Immature natural killer cell (primary cell): ENCODE measurements at places on chromosomes 1 and 21.

DNA sequence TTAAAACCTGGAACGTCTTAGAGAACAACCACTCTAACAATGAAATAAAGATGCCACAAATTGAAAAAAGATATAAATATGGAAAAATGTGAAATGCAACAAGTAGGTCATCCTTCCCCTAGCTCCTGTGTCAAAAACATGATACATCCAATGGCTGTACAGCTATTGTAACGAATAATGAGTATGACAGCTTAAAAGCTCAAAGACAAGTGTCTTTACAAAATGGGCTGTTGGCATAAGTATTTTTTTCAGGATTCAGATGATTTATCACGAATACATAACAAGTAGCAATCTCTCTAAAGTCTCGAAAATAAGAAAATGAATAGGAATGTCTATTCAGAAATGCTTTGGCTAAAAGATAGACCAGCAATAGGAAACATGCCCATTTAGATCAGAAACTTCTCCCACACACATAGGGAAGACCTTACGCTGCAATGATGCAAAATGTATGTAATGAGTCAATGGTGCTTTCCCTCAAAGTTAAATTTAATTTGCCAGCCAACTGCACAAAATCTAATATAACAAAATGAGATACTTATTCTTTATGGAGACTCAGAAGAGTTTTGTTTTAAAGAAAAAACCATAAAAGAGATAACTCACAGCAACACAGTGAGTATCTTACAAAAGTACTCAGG is 8.3 kb downstream of the TGFBR3 start:
- no peak for DNase-seq

GRCh38 chr1:244021427-244021826 is 29.7 kb upstream of the ZBTB18 start:
- DNase-seq, result no peak

DNA sequence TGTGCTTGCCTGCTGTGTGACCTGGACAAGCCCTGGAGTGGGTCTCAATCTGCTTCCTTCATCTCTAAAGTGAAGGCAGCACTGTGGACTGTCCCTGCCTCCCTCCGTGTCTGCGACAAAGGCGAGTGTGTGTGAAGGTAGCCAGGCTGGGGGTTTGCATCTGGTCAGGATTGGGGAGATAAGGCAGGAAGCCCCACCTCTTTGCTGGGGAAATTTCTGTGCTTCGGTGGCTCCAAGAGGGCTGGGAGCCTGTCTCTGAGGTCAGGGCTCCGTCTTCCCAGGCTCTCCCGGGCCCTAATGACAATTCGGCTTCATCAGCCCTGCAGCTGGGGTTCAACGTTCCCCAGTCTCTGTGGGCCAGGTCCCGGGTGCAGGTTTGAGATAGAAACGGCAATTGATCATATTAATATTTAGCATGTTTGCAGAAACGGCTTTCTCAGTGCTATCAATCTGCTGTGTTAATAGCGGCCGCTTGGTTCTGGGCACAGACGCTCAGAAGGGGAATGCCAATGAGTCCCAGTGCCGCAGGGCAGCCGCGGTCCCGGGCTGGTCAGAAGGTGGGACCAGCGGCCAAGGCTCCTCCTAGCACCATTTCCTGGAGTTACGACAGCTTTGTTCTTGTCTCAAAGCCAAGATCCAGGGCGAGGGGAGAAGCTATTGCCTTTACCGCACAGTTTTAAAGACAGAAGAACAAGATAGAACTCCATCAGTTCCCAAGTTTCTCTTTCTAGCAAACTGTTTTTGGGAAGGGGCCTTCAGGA is 105.7 kb downstream of the PRDM16 start:
- DNase-seq, result no peak

DNA sequence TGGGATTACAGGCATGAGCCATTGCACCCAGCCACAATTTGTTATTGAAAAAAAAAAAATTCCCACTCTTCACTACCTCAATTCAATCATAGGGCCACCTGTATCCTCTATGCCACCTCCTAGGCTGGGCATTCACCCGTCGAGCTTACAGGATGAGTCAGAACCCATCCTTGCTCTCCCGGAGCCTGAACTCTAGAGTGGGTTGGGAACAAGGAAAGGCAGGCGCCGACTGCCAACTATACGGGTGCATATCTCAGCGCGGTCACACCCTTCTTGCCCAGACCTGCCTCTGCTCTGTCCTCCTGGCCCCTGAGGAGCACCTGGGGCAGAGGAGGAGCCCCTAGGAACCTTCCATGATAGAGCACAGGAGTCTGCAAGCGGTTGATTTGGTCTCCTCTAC is 21.4 kb upstream of the LBR start:
- no peak for DNase-seq

DNA sequence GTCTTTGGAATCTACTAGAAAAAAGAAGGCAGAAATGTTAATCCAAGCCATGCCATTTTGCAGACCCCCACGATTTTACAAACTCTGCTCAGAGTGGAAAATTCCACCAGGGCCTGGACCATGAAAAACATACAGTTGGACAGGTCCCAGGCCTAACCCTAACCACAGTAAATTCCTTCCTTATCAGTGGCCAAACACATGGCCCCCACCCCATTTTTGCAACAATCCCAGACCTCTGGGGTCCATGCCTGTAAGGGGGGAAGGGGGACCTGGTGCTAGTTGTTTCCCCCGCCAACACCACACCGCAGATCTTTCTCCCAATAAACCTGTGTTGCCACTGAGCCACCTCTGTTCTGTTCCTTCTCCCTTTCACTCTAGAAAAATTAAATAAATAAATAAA is 1352.7 kb downstream of the AMY1C start:
- no peak for DNase-seq

DNA sequence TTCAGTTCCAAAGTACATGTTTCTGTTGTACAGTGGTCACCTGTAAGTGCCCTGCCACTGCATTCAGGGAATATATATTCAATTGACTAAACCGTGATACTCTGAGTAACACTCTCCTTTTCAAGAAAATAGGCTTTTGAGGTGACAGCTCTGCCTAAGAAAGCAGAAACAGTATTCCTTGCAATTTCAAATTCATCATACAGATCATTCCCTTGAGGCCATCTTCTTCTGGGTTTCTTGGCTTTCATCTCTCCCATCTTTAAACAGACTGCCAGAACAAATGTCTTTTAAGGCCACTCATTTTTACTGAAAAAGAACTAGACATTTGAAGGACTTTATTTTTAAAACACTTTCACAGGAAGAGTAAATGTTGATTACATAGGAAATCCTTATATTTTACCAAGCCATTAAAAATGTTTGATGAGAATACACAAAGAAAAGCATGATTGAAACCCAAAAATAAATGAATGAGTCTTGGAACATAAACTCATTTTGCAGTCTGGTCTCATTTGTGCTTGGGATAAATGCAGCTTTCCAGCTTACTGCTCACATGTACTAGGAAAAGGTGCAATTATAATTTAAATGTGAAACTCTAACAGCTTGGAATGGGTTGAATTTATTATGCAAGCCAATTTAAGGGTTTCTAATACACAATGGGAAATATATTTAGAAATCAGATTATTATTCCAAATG is 34.7 kb downstream of the PLPPR5 start:
- no peak for DNase-seq

DNA sequence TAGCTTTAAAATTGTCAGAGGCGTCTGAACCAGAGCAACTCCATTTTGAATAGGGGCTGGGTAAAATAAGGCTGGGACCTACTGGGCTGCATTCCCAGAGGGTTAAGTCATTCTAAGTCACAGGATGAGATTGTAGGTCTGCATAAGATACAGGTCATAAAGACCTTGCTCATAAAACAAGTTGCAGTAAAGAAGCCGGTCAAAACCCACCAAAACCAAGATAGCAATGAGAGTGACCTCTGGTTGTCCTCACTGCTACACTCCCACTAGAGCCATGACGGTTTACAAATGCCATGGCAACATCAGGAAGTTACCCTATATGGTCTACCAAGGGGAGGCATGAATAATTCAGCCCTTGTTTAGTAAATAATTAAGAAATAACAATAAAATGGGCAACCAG is 143.6 kb downstream of the GABPA start:
- DNase-seq, result no peak

GRCh38 chr1:32939655-32940371 is 24.8 kb downstream of the RNF19B start:
- no peak for DNase-seq

GRCh38 chr1:206986885-206987284 is 16.6 kb upstream of the FCAMR start:
- no peak for DNase-seq

- DNase-seq, result no peak
Observed at GRCh38 chr1:246051909-246052518, 455.1 kb downstream of the SMYD3 start.

- DNase-seq, result no peak
Observed at GRCh38 chr1:35178874-35179380, 14.0 kb downstream of the SFPQ start.

- no peak for DNase-seq
Observed at GRCh38 chr1:220894924-220895256, 15.6 kb downstream of the HLX start.

DNA sequence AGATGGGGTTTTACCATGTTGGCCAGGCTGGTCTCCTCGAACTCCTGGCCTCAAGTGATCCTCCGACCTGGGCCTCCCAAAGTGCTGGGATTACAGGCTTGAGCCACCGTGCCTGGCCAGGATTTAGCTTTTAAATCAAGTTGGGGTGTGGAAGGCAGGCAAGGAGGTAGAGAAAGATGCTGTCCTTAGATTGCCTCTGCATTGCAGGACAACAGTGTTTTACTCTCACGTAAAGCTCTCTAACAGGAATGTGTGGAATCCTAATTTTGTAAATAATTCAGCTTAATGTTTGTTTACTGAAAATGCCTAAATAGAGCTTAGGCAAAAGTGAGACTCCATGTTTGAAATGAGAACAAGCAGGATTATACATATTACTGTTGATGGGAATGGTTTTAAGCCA is 29.5 kb upstream of the TGFB2 start:
- no peak for DNase-seq

- DNase-seq, result no peak
Observed at GRCh38 chr21:28885853-28886177, 106.9 kb downstream of the LTN1 start.

- DNase-seq, result no peak
Observed at GRCh38 chr21:41176846-41177245, 8.9 kb downstream of the BACE2 start.

DNA sequence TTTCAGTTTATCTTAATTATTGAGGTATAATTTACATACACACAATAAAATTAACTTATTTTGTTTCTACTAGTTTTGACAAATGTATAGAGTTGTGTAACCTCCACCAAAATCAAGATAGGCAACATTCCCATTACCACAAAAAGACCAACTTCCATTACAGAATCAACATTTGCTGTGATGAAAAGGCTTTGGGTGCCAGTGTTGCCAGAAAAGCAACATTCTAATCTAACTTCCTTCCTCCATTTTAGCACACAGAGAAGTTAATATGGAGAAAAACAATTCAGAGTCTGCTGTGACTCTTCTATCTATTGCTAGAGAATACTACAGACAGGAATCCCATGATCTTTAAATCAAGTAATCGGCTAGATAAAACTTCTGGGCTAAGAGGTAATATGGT is 245.3 kb downstream of the RERE start:
- DNase-seq, result no peak

DNA sequence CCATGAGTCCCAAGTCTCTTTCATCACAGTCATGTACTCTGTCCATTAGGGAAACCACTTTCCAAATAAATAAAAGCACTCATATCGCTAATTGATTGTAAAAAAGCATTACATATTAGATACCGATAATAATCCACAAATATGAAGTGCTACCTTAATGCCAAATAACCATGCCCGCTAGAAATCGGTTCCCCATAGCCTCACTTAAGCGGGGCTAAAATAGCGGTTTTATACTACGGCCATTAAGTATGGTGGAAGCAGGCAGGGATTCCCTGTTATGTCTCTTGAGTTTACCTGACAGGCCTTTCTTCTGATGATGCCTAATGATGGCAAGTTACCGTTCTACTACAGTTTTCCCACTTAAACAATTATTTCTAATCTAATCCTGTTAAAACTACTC is 3.9 kb downstream of the ELK4 start:
- DNase-seq, result no peak

DNA sequence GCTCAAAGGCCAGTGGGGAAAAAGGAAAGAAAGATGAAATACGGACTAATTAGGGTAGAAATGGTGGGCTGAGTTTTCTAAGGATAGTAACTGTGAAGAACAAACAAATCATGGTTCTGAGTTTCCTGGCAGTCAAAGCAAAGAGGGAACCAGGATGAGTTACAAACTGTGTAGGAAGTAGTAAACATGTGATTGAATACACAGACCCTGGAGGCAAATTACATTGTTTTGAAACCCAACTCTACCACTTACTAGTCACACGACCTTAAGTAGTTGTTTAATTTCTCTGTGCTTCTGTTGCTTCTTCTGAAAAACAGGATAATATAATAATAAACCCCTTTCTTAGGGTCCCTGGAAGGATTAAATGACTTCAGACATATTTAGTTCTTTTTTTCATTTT is 11.2 kb upstream of the LUZP1 start:
- DNase-seq, result no peak

DNA sequence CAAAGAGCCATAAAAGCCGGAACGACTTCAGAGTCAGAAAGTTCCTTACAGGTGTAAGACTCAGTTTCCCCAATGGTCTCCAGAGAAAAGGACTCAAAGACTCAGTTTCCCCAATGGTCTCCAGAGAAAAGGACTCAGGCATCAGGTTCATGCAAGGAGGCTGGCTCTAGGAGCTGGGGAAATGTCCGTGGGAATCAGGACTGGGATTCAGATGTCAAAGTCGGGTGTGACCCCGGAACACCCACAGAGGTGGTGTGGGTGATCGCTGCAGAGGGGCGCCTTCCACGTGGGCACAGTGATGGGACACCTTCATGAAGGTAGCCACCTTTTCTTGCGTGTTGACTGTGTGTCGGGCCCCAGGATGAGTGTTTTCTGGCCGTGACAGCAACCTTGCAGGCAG is 340.8 kb downstream of the NPHP4 start:
- no peak for DNase-seq

- DNase-seq, result no peak
Observed at GRCh38 chr21:44628707-44629391, 2.0 kb downstream of the KRTAP10-9 start.

DNA sequence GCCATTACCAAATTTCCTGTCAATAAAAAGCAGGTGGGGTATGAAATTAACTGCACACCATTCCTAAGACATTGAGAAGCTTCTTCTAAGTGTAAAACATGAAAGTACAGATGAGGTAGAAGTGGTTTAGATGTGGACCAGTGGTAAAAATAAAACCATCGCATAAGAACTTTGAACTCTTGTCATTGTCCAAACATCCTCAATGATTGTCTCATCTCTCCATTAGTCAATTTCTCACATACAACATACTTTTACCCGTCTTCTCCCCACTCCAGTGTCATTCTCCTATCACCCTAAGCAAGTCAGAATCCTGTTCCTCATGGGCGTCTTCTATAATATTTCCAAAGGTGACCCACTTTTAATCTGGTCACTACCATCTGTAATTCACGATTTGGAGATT is 24.3 kb upstream of the SLC19A2 start:
- DNase-seq, result no peak

DNA sequence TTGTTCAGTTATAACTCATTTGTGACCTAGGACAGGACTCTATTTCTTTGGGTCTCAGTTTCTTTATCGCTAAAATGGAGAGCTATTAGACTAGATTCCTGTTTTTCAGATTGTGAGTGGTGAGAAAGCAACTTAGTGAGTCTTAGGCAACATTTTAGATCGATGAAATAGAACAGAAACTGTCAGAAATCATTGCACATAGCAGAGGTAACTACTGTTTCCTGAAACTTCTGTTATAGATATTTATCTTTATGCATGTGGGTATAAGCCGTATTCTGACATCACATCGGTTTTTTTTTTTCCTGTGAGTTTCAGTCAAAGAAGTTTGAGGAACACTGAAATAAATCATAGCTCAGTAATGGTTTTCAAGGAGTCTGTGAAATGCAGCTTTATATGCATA is 42.1 kb upstream of the DNAJC6 start:
- DNase-seq, result no peak
